ENCODE measurements at places on chromosomes 11 and 22.

- no peak for DNase-seq
Observed at GRCh38 chr11:91209306-91209705, 986.5 kb upstream of the CHORDC1 start.

- DNase-seq: no peak
Observed at GRCh38 chr11:69008737-69009440, 4.2 kb downstream of the MRGPRF start.

GRCh38 chr11:84524422-84525051 lies 1102.6 kb downstream of the DLG2 start:
- no peak for DNase-seq

GRCh38 chr11:41786087-41786486 lies 326.6 kb upstream of the LRRC4C start:
- no peak for DNase-seq

DNA sequence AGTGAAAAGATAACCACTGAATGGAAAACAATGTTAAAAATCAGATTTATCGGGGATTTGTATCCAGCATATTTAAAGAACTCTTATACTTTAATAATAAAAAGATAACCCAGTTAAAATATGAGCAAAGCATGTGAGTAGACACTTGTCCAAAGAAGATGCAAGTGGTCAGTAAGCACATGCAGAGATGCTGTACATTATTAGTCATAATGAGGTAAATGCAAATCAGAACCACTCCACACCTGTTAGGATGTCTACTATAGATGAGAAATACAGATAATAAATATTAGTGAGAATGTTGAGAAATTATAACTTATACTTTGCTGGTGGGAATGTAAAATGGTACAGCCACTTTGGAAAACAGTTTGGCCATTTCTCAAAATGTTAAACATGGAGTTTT lies 28.0 kb downstream of the QSER1 start:
- no peak for DNase-seq

GRCh38 chr11:88327061-88327460 lies 10.5 kb downstream of the CTSC start:
- no peak for DNase-seq

GRCh38 chr11:80109031-80109430 lies 668.2 kb upstream of the TENM4 start:
- no peak for DNase-seq

DNA sequence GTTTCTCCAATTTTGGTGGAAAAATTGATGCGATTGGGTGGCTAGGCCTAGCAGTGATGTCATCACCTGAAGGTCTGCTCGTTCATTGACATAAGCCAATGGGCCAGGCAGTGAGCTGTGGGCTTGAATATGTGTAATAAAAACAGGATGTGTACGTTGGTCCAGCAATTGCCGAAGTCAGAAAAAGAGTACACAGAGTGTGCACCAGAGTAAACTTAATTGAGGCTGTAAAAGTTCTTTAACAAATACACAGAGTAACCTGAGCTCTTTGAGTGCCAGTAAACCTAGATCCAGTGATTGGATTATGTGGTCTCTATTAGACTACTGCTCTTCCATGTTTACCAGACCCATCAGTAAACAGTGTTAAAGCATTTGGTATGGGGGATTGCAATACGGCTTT lies 13.0 kb upstream of the GLYATL1 start:
- peak; percentile 70 for DNase-seq

DNA sequence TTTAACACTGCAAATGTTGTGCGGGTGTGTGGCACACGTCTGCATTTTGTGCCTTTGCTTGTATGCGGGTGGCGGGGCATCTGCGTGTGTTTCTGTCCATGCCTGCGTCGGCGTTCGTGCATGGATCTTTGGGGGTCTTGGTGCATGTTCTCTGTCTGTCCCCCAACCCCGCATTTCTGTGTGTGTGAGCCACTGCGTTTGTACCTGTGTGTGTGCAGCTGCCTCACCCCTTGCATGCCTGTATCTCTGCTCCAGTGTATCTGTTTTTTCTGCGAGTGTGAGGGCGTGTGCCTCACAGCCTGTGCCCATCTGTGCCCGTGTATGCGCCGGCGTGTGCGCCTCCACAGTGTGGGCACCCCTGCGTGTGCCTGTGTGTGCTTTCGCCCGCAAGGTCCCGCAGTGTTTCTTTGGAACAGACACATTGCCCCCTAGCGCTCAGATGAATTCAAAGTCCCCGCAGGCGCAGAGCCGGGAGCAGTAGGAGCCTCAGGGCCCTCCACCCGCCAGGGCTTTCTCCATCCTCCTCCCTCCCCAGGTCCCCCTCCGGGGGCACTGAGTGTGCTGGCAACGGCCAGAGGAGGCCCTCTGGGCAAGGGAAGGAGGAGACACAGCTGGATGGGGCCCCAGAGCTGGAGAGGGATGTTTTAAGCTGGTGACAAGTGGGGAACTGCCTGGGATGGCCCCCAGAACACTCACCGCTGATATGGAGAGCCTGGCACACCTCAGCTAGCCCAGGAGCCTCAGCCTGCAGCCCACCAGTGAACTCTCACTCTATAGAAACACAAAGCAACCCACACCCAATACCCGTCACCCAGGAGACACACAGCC lies 3.1 kb upstream of the MN1 start:
- no peak for DNase-seq

- DNase-seq: no peak
Observed at GRCh38 chr11:92302770-92303169, 78.2 kb downstream of the FAT3 start.

GRCh38 chr11:116930177-116930576 lies 92.8 kb upstream of the APOA1 start:
- no peak for DNase-seq

- no peak for DNase-seq
Observed at GRCh38 chr11:126339863-126340434, 15.5 kb upstream of the ST3GAL4 start.

GRCh38 chr11:122204206-122204605 lies 88.2 kb upstream of the BLID start:
- no peak for DNase-seq

GRCh38 chr22:20412474-20413216 lies 18.7 kb downstream of the ZNF74 start:
- no peak for DNase-seq

DNA sequence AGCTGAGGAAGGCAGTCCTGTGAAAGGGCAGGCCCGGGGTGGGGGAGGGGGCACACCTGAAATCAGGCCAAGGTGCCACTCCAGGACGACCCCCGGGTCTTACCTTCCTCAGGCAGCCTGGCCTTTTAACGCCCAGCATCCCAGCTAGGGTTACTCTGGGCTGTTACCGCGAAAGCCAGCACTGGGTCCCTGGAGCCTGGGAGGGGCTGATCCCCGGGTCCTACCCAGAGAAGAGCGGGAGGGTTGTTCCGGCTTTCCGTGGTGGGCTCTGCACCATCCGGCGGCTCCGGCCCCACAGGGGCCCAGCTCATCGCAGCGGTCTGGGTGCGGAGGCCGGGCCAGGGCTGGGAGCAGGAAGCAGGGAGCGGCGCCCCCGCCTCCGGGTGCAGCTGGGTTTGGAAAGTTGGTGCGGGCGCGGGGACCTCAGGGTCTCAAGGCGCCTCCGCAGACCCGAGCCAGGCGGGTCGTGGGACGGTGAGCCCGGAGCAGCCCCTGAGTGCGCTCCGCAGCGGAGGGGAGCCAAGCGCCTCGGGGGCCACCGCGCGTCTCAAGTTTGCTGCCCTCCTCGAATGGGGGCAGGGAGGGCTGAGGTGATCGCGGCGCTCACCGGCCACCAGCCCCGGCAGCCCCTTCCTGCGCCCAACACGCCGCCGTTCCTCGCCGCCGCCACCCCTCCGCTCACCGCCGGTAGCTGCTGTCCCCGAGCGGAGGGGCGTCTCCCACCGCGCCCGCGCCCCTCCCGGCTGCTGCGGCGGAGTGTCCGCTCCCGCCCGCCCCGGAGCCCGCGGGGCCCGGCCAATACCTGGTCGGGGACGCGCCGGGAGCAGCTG lies 831 bp downstream of the CHST1 start:
- DNase-seq: no peak

DNA sequence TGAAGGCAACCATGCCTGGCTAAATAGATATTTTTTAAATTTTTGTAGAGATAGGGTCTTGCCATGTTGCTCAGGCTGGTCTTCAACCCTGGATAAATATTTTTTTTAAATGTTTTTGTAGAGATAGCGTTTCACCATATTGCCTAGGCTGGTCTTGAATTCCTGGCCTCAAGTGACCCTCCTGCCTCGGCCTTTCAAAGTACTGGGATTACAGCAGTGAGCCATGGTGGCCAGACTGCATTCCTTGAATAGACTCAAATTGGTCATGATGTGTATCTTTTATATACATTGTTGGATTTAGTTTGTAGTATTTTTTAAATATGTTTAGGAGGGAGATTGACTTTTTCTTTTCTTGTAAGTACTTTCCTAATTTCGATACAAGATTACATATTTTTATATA lies 325.7 kb upstream of the C11orf87 start:
- no peak for DNase-seq

- DNase-seq: no peak
Observed at GRCh38 chr11:77449060-77449521, 24.8 kb downstream of the PAK1 start.

DNA sequence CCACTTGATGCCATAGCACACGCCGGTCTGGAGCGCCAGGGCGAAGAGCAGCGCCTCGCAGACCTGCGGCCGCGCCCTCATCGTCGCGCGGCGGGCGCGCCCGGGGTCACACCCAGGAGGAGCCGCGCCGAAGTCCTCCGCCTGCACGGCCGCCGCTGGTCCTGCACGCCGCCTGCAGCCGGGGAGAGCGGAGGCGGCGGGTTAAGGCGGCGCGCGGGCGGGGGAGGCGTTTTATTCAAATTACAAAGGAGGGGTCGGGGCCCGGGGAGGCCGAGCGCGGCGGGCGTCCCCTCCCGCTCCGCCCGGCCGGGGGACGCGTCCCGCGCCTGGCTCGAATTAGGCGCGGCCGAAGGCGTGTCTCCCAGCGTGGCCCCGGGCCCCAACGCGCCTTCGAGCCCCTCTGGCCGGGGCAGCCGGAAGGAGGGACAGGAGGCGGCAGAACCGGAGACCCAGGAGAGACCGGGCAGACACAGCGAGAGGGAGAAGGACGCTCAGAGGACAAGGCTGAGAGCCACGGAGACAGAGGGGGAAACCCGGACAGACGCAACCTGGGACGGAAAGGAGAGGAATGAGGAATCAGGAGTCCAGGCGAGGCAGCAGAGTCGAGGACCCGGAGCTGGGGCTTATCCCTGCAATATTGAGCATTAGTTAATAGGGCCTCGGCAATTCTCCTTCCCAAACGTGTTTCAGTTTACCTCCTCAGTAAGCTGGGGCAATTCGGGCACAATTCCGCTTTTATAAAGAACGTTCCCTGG lies at the start of gene WNT11:
TSS of gene WNT11 (minus strand) at position 176 of the 755 bp plus-strand sequence. CDS start at position 81, 95 bp downstream.
- no peak for DNase-seq

Measured in NCI-H2029 treated with DMSO at 0.1 percent for 48 hours (cell line).